Anterior cingulate cortex (tissue), 58 donors: ENCODE measurements at places on chromosomes 11 and 22.
A peak's percentile ranks its signal among the peaks of the same experiment; 100 is the strongest.

DNA sequence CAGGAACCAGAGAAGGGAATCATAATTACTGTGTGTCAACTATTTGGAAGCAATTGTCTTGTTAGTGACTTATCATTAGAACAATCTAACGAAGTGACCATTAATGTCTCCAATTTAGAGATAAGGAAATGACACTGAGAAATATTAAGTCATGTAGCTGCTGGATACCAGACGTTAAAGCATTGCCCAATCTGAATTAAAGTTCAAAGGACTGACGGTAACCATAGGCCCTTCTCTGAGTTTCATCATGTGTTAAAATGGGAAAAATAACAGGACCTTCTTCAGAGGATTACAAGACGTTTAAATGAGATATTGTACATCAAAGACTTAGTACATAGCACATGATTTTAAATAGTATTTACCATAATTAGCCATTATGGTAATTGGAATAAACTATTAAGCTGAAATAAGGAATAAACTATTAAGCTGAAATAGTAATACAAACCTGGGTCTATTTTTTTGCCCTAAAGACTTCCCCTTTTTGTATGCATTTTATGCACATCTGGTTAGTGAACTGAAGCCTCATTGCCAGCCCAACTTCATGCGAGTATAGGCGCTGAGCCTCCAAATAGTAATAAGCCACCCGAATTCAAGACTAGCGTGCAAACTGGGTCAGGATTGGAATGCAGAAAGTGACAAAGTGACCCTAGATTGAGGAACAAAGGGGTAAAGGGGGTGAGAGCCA lies 41.0 kb downstream of the GLYATL1 start:
- DNase-seq = no peak

- no peak for DNase-seq
These were observed 617.2 kb upstream of the CHORDC1 start for GRCh38 chr11:90840071-90840470.

- DNase-seq = no peak
These were observed 60.7 kb upstream of the PHF21A start for GRCh38 chr11:46181843-46182424.

DNA sequence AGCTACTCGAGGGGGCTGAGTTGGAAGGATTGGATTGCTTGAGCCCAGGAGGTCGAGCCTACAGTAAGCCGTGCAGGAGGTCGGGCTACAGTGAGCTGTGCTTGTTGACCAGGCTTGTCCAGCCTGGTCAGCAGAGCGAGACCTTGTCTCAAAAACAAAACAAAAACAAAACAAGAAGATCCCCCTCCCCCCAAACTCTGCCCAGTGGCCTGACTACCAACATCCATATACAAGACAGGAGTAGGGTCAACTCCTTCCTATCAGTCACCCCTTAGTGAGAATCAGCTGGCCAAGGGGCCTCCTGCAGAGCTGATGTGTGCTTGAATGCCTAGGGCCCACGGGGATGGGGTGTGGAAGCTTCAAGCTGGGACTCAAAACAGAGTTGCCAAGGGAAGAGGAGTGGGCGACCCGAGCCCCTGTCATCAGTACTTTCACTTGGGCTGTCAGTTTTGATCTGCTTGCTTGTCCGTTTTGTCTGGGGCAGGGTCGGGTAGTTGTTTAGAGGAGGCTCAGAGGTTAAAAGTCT lies 942 bp upstream of the TSPAN18 start:
- DNase-seq = no peak

DNA sequence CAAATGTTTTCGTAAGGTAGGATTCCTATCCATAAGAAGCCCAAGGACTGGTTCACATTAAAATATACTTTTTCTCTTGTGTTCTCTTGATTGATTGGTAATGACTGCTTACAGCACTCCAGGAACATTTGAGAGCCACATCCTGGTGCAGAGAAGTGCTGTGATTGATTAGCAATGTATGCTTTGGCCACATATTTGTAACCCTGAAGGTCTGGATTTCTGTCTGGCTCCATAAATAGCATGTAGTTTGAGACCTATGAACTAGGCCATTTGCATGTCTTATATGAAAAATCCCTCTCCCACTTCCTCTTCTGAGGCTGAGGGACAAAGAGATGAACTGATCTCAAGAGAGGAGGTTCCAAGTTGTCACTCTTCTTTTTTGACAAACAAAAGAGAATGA lies 49.3 kb upstream of the CD44 start:
- no peak for DNase-seq

GRCh38 chr11:116707746-116708145 lies 65.0 kb downstream of the BUD13 start:
- no peak for DNase-seq

GRCh38 chr11:112983887-112984286 lies 22.7 kb downstream of the NCAM1 start:
- no peak for DNase-seq

GRCh38 chr11:102408339-102408738 lies 44.2 kb downstream of the TMEM123 start:
- no peak for DNase-seq

GRCh38 chr22:38448945-38449745 lies 5.9 kb downstream of the KCNJ4 start:
- no peak for DNase-seq

DNA sequence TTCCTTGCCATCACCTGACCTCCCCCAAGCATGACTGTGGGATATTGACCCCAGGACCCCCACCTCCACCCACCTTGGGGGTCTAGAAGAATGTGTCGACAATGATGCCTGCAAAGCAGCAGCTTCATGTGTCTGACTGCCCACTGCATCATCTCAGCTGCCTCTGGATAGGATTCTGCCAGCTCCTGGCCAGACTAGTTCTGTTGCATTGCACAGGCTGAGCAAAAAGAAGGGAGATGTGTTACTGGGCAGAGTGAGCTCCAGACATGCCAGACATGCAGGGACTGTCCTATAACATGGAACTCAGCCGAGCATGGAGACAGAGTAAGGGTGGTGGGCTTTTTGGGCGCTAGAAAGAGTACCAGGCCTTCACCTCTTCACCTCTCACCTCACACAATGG lies 36.7 kb downstream of the FBXO7 start:
- DNase-seq = no peak

DNA sequence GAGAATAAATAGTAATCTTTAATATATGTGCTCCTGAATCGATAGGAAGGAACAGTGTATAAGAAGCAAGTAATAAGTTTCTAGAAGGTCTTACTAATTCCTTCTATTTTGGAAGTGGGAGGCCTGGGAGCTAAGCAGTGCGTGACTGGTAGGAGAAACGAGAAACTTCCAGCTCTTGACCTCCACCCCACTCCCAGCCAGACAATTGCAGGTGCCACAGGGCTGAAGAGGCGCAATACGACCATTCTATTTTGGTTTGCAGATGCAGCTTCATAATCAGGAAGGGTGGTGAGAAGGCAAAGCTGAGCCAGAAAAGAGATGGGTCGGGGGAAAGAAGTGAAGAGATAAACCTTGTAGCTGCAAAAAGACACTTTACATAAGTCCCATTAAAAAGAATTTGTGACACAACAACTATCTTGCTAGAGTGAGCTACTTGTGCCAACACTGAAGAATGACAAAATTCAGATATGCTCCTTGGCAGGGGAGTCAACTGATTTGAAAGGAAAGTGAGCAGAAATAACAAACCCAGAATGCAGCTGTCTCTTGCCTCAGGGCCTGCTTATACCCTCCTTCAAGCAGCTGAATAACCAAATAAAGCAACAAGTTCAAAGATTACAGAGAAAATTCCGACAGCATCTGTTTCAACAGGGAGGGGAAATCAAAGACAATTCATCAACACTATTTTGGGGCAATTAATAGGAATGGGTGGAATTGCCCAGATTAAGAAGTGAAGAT lies 35.1 kb downstream of the GRIA4 start:
- no peak for DNase-seq

DNA sequence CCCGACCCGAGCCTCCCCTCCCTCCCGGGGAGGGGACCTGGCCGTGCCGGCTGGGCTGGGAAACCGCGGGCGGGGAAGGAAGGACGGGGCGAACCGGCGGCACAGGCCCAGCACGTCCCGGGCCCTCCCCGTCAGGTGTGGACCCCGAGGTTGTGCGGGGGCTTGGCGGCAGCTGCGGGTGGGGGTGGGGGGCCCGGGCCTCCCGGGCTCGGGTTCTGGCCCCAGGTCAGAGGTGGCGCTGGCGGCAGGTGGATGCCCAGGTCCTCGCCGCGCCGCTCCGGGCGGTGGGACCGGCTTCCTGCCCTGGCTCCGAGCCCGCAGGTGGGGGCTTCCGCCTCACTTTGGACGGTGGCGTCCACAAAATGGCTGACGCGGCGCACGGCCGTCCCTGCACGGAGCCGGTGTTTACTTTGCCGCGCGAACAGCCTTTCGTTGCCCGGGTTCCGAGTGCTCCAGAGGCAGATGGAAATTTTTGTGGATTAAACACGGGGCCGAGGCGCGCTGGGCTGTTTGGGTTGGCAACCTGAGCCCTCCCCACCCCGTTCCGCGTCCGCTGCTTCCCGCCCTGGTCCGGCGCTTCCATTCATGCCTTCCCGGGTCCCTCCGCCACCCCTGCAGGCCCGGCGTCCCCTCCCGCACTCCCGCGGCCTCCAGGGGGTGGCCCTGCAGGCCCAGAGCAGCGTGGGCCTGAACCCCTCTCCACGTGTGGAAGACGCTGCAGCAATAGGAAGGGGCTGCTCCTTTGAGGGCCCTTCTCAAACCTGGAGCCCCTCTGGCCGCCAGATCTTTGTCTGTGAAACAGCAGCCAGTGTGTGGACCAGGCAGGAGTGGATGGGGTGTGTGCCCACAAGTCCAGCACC lies 92.0 kb upstream of the KCNQ1OT1 start:
- DNase-seq = no peak

GRCh38 chr22:19852177-19852781 lies 2.4 kb downstream of the GNB1L start:
- peak; percentile 20 for DNase-seq

DNA sequence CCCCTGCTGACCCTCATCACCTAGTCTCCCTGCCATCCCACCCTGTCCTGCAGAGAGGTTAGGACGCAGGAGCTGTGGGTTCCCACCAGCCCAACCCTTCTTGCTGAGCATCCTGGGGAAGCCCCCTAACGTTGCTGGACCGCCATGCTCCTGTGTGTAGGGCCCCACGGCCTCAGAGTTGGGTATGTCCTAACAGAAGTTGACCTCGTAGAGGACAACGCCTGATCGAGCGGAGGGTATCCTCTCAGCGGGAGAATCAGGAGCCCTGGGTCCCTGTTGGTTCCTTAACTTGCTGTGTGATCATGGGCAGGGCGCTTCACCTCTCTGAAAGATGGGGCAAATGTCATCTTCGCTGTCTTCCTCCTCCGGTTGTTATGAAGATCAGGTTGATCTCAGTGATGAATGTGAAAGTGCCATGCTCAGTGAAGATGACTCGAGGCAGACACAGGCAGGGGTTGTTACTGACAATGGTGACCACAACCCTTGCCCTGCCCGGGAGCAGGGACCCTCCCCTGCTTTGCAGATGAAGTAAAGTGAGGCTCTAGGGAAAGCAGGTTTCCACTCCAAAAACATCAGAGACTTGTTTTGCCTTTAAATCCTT lies 19.3 kb upstream of the CD5 start:
- no peak for DNase-seq

- no peak for DNase-seq
These were observed 68.0 kb upstream of the ATXN10 start for GRCh38 chr22:45603619-45604018.

- DNase-seq = no peak
These were observed 15.1 kb downstream of the UQCR10 start for GRCh38 chr22:29782061-29782845.

- DNase-seq = no peak
These were observed 39.7 kb downstream of the FLI1 start for GRCh38 chr11:128733440-128734102.

- DNase-seq = no peak
These were observed 2.4 kb upstream of the OR52L1 start for GRCh38 chr11:5989203-5989602.

- no peak for DNase-seq
These were observed 178.2 kb upstream of the TMEM45B start for GRCh38 chr11:129637473-129637872.

DNA sequence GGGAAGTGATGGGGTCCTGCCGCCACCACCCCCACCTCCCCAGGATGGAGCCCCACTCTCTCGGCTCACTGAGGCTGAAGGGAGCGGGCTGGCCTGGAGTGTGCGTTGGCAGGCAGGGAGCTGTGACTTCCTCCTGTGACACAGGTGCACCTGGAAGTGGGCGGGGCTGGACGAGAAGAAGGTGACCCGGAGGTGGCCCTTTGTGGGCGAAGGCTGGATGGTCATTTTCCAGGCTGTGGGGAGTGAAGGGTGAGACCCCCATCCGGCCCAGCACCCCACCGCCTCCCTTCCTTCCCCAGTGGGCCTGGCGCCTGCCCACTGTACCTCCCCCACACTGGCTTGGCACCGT lies 15.3 kb downstream of the IL17REL start:
- DNase-seq = no peak

- DNase-seq = no peak
These were observed 64.6 kb downstream of the MORC2 start for GRCh38 chr22:30903876-30904460.

- no peak for DNase-seq
These were observed 46.5 kb upstream of the FIBIN start for GRCh38 chr11:26947379-26947844.
